Activated CD8-positive, alpha-beta T cell treated with anti-CD3 and anti-CD28 coated beads for 36 hours (primary cell): ENCODE measurements at places on chromosomes 4 and X.

DNA sequence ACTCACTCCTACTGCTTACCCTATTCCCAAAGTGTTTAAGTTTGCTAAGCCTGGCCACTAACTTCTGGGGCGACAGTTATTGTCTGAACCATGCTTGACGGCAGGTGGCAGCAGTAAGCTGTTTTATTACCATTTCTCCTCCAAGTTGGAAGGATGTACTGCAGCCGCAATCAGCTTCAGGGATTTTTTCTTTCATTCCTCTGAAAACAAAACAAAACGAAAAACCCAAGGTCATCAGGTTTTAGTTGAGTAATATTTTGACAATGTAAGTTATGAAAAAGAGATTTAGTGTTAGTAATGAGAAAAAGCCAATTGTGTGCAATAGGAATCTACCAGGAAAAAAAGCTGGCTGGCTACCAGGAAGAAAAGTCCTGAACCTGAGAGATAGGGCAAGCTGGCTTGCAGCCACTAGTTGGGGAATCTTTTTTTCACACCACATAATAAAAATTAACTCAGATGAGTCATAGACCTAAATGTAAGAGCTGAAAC is 13.2 kb upstream of the RAB9B start:
- peak; percentile 62 for DNase-seq

- DNase-seq = no peak
These were observed 32.0 kb downstream of the ELF2 start for GRCh38 chr4:139144911-139145551.

- no peak for DNase-seq
These were observed 33.9 kb downstream of the PAGE1 start for GRCh38 chrX:49661881-49662280.

DNA sequence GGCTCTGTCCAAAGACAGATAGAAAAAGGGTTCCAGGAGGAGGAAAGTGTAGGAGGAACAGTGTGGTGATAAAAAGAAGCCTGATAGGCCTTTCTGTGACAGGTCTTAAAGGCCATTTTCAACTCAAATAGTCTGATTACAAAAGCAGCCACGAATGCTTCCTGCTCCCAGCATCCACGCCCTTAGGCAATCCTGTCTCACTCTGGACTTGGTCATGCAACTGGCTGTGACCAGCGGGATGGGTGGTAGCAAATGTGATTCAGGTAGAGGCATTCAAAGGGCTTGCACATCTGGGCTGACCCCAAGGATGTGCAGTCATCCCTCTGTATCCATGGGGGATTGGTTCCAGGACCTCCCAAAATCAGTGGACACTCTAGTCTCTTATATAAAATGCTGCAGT is 14.4 kb upstream of the SEPSECS start:
- DNase-seq = no peak

DNA sequence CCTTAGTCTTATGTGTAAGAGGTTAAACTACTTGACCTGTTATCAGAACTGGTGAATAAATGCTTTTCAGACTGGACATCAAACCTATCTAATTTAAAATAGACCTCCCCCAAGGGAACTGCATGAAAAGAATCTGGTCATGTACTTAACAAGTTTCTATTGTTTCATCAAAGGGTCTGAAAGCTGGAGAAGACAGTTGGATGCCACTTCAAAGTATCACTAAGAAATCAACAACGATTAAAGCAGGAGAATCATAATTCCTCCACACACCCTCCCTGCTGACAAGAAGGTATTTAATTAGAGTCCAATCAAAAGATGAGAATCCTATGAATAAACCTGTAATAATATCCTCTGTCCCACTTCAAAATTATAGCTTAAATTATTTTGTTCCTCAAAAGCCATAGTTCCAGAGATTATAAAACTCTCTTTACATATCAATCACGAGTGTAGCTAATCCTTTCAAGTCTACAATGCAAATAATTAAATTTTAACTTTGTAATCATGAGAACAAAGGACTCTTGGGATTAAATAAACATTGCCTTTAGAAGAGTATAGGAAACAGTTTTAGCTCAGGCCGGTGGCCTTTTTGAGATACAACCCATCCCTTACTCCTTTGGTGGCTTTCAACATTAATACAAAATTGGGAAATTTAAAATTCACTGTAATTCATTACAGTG is 35.1 kb downstream of the TSPAN5 start:
- no peak for DNase-seq

- DNase-seq = no peak
These were observed 57.7 kb upstream of the SLC7A11 start for GRCh38 chr4:138299881-138300280.

DNA sequence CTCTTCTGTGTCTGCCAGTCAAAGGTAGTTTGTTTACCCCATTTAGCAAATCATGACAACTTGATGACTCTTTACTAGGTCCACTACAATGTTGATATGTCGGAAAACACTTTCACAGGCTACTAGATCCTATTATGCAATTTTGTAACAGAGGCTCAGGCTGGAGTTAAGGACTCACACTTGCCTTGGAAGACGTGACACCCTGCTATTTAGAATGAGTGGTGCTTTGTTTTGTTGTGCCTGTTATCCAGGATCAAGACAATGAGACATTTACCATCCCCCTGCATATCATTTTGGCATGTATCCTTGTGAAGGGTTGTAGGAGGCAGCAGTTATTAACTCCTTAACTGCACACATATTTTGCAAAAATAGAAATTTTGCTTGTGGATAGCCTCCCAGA is 263.7 kb downstream of the IL1RAPL1 start:
- no peak for DNase-seq
